ENCODE measurements at places on chromosomes 12 and 14. TPM values are rescaled to one million over a fixed set of nuclear protein-coding genes. Genes with fewer than 3 reads are reported as not detected.

The RPL10L gene
- not detected for total RNA-seq

The LAG3 gene
- total RNA-seq = 1.0 TPM

The RNASE7 gene
- total RNA-seq = not detected

The TAS2R8 gene
- not detected for total RNA-seq

The STYX gene
- total RNA-seq = 43.1 TPM

The GLI1 gene
- total RNA-seq = 18.1 TPM

The OVCH1 gene
- not detected for total RNA-seq

The PRICKLE1 gene
- 51.7 TPM for total RNA-seq
